ENCODE measurements at places on chromosomes 6 and 20.

DNA sequence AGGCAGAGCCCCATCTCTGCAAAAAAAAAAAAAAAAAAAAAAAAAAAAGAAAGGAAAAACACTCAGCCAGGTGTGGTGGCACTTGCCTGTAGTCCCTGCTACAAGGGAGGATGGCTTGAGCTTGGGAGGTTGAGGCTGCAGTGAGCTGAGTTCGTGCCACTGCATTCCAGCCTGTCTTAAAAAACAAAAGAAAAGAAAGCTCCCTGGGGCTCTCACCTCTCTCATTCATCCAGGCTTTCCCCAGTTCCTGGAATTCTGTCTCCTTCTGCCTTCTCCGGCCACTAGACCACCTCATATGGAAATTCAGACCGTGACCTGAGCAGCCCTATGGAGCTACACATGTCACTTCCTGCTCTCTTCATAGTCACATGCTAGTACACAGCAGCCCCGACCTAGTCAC, 101.1 kb upstream of the TAB2 start:
- no peak for DNase-seq

- no peak for DNase-seq
These were observed 67.8 kb downstream of the SYTL3 start for GRCh38 chr6:158717341-158718330.

DNA sequence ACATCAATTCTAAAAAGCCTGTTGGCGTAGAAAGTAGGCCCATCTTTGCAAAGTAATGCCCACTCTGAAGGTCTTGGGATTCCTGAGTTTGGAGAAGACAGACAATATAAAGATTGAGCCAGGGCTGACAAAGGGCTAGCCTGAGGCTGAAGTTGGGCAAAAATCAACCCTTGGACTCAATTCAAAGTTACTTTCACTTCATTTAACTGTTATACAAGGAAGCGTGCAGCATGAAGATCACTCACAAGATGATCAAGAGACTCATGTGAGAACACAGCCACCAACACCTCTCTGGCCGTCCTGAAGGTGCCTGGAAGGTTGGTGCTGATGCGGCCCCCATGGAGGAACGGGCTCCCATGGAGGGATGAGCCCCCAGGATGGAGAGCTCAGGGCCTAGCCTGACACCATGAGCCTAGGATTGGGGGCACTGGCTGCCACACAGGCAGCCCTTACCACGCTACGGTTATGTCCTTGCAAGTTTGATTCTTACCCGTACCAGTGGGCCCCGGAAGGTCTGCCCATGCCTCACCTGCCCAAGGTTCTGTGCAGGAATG, 26.6 kb downstream of the FOXC1 start:
- DNase-seq = no peak

- DNase-seq = no peak
These were observed 33.9 kb upstream of the PRSS16 start for GRCh38 chr6:27213544-27214125.

DNA sequence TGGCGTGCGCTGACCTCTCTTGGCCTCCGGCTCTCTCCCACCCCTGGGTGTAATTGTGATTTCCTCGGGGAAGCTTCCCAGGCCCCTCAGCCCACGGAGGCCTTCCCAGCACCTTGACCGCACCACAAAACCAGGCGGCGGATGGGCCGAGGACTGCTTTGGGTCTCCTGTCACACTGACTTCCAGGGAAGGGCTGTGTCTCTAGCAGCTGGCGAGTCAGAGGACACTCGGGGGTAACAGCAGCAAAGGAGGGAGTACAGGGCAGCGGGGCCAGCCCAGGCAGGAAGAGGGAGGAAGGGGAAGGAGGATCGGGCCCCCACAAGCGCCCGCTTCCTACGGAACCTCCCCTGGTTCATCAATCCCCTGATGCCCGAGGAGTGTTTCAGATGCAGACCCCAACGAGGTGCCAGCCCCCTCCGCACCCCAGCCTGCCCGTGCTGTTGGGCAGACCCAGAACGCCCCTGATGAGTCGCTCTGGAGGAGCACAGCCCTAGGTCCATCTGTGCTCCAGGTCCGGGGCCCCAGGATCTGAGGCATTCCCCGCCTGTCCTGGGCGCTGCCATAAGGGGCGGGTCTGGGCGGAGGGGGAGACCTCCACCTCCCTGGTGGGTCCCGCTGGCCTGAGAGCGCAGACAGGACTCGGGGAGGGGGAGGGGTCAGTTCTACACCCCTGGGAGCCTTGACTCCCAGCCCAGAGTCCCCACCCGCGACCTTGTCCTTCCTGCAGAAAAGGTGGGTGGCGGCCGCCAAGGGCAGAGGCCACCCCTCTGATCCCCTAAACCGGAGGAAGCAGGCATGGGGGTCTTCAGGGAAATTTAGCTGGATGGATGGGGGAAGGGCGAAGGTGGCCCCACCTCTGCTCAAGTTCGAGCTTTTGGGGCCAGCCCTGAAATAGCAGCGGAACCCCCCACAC, 956 bp downstream of the CHRNA4 start:
- DNase-seq = no peak

DNA sequence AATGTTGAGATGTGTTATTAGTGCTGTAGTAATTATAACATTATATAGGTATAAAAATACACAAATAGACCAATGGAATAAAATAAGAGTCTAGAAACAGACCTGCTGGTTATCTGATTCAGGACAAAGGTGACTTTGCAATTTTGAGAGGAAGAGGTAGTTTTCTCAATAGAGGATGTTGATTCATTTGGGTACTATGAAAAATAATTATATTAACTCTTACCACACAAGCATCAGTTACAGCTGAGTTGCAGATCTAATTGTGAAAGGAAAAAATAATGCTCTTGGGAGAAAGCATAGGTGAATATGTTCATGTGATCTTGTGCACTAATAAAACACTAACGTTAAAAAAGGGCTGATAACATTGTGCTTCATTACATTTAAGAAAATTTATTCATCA, 103.0 kb downstream of the BCKDHB start:
- DNase-seq = no peak

GRCh38 chr6:6376845-6377244, 56.4 kb upstream of the F13A1 start:
- DNase-seq = no peak

DNA sequence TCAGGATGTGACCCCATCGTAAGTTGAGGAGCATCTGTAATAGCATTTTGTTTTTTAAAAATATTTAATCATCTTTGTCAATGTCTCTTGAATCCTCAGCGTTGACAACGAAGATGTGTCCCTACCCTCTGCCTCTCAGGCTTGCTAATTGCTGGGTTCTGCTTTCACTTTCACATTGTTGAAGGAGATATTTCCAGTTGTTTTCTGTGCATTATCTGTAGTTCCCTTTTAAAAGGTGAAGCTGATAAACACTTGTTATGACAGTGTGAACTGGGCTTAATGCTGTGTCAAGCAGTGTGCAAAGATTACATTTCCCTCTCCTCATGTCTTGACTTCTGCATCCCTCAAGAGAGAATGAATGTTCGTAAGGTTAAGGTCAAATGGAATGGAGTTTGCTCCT, 54.9 kb downstream of the CSE1L start:
- no peak for DNase-seq

DNA sequence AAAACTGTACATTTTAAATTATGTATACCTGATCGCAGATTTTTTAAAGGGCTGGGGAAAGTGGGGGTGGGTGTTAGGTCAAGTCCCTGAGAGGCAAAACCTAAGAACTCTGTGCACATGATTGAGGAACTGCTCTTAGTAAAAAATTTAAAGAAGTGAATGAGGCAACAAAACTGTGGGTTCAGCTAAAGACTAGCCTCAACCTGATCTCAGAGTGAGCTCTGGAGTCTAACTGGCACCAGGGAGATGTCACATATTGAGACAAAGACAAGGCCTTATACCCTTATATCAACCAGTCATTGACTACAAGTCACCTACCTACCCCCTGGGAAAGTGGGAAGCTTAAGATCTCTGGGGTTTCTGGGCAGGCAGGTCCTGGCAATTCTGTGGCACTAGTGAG, 27.4 kb upstream of the RUNX2 start:
- no peak for DNase-seq

GRCh38 chr6:52566853-52567279, 10.0 kb downstream of the TRAM2 start:
- no peak for DNase-seq

GRCh38 chr6:20879526-20879925, 345.3 kb downstream of the CDKAL1 start:
- no peak for DNase-seq

DNA sequence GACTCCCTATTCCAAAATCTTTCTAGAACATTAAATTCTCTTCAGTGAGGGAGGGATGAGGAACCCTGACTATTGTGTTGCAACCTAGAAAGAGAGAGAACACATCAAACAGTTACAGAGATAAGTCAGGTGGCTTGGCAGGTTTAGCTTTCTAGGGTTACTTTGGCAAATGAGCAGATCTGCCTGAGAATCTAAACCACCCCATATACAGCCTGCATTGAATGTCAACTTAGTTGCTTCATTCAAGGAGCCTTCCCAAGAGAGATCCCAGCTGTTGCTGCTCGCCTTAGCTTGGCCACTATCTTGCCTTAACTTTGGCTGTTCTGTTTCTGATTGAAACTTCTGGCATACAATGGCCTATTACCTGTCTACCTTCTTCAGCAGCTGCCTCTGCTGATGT, 74.7 kb upstream of the TCF21 start:
- no peak for DNase-seq

GRCh38 chr20:61875221-61875885, 190.3 kb downstream of the TAF4 start:
- DNase-seq = no peak

DNA sequence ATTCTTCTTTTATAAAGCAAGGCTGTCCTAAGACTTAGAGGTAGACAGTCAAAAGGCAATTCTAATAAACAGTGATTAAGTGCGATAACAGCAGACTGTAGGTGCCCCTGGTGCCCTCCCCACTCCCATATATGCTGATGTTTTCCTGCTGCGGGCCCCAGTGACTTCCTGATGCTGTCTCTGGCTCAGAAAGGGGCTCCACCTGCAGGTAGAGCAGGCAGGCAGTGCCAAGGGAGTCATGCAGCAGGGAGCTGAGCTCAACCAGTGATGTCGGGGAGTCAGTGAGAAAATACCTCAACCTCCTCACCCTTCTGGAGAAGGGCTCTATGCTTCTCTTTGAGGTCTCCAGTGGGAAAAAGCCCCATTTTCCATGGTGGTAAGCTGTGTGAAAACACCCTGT, 126.7 kb upstream of the SSTR4 start:
- DNase-seq = no peak

- no peak for DNase-seq
These were observed 18.1 kb downstream of the DNMT3B start for GRCh38 chr20:32780278-32780677.

DNA sequence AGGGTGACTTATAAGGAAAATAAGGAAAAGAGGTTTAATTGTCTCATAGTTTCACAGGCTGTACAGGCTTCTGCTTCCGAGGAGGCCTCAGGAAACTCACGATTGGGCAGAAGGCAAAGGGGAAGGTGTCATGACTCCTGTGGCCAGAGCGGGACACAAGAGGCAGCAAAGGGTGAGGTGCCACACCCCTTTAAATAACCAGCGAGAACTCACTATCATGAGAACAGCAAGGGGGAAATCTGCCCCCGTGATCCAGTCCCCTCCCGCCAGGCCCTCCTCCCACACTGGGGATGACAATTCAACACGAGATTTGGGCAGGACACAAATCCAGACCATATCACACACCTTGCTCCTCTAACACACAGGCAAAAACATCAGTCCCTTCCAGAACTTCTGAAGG, 254.0 kb downstream of the DLL1 start:
- DNase-seq = no peak

- DNase-seq = no peak
These were observed 32.2 kb upstream of the ERVFRD-1 start for GRCh38 chr6:11143394-11144371.

GRCh38 chr6:4220558-4220957, 85.2 kb upstream of the ECI2 start:
- DNase-seq = no peak

DNA sequence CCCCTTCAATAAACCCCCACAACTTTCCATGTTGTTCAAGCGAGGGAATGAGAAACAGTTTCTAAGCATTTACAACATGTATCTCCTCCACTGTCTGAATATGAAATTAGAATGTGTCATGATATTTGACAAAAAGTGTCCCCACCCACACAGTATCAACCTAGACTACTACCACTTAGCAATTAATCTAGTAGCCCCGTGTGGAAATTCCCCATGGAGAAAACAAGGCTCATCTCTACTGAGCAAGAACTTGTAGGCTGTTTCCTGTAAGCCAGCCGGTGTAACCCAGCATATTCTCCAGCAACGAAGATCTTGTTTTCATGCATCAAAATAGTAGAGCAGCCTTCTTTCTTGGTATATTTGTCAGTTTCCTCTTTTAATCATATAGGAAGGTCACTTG, 115.0 kb downstream of the IRF4 start:
- DNase-seq = no peak

DNA sequence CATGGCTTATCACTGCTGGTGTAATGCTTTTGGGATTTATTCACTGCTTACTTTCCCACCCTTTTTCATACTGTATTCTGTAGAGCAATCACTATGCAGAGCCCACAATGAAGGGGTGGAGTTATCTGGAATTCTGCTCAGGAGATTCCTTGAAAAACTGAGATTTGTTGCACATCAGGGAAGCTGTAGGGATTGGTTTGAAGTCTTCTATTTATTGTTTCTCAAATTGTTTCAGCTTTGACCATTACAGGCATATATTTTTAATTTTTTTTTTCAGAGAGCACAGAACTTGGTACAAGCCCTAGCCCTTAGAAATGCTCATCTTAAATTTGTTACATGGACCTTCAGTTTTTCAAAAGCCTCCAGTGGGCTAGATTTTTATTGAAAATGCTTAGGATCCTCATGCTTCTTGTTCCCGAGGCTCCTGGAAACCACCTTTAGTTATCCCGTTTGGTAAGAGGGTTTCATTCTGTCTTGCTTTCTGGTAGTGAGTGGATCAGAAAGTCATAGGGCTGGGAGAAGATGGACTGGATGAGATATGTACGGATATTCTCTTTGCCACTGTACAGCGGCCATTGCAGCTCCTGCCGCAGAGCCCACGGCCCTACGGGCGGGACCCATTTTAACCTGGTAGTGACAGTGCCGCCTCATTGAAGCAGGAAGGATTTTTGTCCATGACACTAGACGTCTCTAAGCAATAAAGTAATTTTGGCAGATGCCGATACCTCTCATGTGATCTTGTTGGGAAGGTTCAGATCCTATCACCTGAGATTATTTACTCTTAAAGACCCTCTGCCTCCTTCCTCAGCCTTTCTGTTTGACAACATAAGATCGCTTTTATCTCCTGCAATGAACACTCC, 45.3 kb upstream of the ZNF184 start:
- no peak for DNase-seq

GRCh38 chr6:140782941-140783340, 1349.8 kb upstream of the GJE1 start:
- DNase-seq = no peak

- no peak for DNase-seq
These were observed 114.8 kb downstream of the LRFN2 start for GRCh38 chr6:40472353-40472752.
